ENCODE measurements at places on chromosomes 13 and 19. TPM values are rescaled to one million over a fixed set of nuclear protein-coding genes. Genes with fewer than 3 reads are reported as not detected.

DNA sequence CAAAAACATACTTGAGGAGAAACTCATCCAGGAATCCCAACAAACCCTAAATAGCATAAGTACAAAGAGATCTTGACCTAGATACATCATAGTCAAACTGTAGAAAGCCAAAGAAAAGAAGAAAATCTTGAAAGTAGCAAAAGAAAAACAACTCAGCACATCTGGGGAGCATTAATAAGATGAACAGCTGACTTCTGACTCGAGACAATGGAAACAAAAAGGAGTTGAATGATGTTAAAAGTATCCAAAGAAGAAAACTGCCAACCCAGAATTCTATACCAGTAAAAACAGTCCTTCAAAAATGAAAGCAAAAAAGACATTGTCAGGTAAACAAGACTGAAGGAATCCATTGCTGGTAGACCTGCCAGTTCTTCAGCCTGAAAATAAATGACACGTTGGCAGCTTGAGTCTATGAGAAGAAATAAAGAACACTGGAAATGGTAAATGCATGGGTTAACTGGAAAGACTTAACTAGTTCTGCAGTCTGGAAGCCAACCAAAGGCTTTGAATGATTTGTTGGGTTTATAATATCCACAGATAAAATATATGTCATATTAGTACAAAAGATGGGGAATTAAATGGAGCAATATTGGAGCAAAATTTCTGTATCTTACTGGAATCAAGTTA lies 46.8 kb downstream of the TSSK6 start:
- no peak for DNase-seq

The CLEC4G gene
- not detected for total RNA-seq

DNA sequence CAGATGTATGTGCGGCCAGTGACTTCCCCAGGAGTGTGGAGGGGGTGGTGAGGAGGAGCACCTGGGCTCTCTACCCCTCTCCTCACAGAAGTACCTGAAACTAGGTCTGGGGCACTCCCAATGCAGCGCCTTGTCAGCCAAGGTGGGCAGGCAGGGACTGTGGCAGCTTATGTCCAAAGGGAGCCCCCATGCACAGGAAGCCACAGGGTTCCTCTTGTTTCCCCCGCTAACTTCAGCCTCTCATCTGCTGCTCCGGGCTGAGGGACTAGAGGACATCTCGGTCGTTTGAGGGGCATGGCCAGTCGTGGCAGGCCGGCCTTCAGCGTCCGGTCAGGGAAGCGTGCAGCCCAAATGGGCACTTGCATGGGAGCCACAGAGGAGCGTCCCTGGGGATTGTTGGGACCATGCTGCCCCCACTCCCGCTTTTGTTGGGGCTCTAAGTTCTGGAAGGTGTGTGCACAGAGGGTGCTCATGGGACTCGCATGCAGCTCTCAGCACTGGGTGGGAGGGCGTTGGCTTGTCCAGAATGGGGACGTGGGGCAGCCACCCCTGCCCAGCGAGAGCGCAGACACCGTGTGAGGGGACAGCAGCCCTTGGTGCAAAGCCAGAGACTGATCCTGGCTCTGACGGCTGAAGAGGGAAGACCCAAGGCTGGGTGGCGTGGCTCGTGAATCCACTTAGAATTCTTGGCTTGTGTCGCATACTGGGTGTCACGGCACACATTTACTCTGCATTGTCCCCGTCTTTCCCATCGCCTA lies 16.6 kb upstream of the NPAS1 start:
- no peak for DNase-seq

- no peak for DNase-seq
Observed at GRCh38 chr13:94063848-94064247, 415.6 kb downstream of the DCT start.

GRCh38 chr13:99690426-99691174 lies 189.3 kb downstream of the TM9SF2 start:
- no peak for DNase-seq

- DNase-seq, result no peak
Observed at GRCh38 chr19:28920269-28921066, 292.5 kb downstream of the UQCRFS1 start.

GRCh38 chr19:6298413-6298812 lies 18.6 kb upstream of the MLLT1 start:
- no peak for DNase-seq

The URAD gene
- total RNA-seq, result not detected

DNA sequence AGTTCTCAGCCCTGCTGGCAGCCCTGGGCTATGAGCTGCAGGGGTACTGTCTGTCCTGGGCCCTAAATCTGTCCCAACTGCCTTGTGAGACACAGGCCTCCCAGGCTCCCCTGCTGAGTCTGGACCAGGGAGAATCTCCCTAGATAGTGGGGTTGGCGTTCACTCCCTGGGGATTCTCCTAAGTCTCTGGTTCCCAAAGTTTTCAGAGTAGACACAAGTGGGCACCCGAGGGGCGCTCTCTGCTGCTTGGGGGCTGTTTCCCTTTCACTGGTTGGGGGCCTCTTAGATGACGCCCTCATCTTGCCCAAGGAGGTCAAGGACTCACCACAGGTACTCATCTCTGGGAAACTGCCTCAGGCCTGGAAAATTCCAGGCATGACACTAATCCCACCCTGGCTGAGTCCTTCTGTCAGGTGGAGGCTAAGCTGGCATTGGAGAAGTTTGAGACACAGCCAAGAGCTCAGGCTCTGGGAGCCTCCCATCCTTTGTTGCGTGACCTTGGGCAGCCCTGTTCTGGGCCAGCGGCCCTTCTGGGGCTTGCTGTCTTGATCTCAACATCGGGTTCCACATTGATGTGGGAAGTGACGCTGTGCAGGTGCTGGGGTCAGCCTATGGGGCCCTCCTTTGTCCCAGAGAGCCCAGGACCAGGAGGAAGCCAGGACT lies 3.9 kb downstream of the RPL18A start:
- no peak for DNase-seq

- no peak for DNase-seq
Observed at GRCh38 chr13:33207615-33207961, 78.0 kb downstream of the STARD13 start.

GRCh38 chr13:39452417-39452816 lies 150.6 kb downstream of the LHFPL6 start:
- DNase-seq, result no peak

DNA sequence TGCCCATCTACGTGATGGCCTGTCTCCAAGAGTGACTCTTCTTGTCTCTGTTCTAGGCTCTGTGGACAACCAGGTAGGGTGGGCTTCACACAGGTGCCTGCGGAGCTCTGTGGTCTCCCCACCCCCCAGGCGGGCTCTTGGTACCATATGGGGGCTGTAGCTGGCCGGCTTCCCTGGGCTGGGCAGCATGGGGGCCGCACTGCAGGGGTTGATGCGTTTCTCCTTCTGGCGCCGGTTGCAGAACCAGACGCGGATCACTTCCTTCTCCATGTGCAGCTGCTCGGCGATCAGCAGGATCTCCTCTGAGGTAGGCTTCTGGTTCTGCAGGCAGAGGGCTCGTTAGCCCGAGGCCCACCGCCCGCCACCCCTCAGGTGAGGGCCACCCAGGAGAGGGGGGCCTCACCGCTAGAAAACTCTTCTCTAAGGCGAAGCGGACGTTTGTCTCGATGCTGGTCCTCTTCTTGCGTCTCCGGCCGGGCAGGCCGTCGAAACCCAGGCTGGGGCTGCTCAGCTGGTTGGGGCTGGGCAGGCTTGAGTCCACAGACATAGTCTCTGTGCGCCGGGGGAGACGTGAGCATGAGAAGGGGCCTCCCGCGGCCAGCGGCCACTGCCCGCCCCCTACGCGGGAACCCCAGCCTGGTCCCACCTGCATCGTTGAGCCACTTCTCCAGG lies 19.3 kb downstream of the ZNF574 start:
- DNase-seq, result no peak

DNA sequence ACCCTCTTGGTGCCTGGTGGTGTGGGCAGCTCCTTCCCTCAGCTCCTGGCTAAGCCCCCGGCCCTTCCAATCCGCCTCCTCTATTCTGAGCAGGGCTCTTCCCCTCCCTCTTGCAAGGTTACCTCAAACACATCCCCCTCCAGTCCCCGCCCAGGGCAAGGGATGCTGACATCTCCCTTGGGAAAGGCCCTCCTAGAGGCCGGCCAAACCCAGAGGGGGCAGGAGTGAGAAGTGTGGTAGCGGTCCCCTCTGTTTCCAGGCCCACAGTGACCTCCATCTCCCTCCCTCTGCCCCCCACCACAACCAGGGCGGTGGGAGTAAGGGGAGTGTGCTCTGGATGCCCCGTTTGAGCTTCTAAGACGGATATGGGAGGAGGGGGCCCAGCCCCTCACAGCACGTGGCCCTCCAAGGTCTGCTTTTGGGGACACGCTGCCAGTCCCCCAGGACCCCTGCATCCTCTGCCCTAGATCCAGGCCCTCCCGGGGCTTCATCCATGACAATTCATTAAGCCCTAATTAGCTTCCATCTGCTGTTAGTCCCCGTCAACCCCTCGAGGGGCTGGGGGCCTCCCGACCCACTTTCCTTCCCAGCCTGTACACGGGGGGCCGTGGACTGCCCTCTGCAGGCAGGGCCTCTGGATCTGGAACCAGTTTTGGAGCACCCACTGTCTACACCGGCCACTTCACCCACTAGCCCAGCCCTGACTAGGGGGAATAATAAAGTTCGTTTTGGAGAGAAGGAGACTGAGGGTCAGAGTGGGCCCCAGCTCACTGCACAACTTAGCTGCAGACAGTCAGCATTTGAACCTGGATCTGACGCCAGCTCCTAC lies 2.3 kb downstream of the LINGO3 start:
- no peak for DNase-seq

The SOX1 gene
- total RNA-seq, result not detected

GRCh38 chr13:36344886-36345437 lies 1.2 kb downstream of the SPART start:
- DNase-seq, result peak; percentile 2

- DNase-seq, result no peak
Observed at GRCh38 chr13:79775830-79776229, 294.9 kb downstream of the NDFIP2 start.
